ENCODE measurements at places on chromosomes 3 and 15.

- no peak for DNase-seq
Measured at GRCh38 chr3:176683382-176683781, 513.9 kb downstream of the TBL1XR1 start.

DNA sequence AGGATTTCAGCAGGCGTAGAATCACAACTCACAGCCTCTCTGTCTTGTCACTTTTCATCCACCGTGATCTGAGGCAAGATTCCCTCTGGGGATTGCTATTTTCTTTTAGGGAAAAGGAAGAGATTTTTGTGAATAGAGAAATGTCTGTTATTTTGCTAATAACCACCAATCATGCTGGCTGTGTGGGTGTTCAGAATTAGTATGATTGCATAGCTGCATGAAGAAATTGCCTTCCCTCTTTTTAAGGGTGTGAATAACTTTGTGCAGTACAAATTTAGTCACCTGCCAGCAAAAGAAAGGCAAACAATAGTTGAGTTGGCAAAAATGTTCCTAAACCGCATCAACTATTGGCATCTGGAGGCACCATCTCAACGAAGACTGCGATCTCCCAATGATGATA, 60.8 kb downstream of the KAT2B start:
- no peak for DNase-seq

GRCh38 chr3:114469070-114469469, 175.2 kb downstream of the TIGIT start:
- no peak for DNase-seq

GRCh38 chr3:149964291-149964690, 6.4 kb downstream of the PFN2 start:
- no peak for DNase-seq

DNA sequence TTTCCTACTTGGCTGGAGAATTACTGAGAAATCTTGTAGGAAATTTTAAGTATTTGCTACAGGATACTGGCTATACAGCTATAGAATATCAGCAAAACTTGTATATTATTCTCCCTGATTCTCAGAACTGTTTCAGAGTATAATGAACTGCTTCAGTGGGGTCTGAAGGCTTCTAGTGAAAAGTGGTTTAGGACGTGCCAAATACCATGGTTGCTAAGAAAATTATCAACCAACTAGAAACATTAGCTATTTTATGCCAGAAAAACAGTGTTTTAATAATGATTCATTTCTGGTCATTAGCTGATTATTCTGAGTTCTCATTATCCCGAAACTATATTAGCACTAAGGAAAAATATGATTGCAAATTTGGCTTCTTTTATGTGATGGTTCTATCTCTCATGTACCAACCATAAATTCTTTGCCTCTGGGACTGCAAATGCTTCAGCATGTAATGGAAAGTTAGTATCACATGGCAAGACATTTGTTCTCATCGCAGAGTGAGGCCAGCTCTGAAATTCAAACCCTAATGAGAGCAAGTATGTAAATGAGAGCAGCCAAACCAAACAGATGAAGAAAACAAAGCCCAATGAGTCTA, 11.0 kb upstream of the TSC22D2 start:
- DNase-seq = no peak

DNA sequence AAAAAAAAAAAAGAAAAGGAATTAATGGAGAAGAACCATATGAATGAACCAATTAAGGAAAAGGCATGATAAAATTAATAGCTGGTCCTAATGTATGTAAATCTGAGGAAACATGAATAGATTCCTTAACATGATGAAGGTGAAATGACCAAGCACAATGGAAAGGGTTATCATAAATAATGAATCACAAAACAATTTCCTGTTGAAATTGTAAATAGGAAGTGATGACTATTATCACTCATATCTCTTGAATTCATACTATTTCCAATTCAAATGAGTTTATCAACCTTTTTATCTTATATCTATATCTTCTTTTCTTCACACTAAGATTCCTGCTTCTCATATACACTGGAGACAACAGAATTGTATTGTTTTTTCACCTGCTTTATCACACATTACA, 32.0 kb downstream of the AADACL2 start:
- DNase-seq = no peak

- no peak for DNase-seq
Measured at GRCh38 chr15:94844538-94845389, 613.4 kb downstream of the MCTP2 start.

DNA sequence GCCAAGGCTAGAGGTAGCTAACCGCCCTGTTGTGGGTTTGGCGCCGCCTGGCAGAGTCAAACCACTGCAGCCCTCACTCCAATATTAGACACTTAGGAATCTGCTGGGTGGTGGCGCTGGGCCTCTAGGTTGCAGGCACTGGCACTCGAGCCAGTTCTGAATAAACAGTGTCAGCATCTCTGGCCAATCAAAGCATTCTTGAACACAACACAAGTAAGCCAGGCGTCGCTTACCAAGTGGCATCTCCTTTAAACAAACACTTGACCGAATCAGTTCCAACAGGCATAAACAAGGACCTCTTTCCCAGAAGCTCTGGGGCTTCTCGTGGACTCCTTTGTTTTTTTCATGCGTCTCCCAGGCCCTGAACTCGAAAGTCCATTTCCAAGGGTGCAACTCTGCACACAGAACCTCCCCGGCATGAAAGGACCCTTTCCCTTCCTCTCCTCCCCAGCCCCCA, 82.3 kb downstream of the LRIG1 start:
- no peak for DNase-seq

DNA sequence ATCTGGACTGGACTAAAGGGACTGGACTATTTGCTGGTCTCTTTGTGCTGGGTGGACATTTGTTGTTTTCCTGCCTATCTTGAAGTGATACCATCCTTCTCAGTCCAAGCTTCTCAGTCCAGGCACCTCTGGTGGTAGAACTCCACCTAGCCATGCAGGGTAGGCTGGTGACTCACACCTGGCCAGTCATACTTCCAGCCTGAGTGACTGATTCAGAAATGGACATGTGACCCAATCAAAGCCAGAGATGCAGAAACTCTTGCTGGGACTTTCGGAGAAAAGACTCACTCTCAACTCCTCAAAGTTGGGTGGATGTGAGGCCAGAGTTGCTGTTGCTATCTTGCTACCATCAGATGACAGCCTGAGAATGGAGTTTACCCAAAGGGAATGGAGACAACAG, 5.6 kb upstream of the ASB14 start:
- no peak for DNase-seq

DNA sequence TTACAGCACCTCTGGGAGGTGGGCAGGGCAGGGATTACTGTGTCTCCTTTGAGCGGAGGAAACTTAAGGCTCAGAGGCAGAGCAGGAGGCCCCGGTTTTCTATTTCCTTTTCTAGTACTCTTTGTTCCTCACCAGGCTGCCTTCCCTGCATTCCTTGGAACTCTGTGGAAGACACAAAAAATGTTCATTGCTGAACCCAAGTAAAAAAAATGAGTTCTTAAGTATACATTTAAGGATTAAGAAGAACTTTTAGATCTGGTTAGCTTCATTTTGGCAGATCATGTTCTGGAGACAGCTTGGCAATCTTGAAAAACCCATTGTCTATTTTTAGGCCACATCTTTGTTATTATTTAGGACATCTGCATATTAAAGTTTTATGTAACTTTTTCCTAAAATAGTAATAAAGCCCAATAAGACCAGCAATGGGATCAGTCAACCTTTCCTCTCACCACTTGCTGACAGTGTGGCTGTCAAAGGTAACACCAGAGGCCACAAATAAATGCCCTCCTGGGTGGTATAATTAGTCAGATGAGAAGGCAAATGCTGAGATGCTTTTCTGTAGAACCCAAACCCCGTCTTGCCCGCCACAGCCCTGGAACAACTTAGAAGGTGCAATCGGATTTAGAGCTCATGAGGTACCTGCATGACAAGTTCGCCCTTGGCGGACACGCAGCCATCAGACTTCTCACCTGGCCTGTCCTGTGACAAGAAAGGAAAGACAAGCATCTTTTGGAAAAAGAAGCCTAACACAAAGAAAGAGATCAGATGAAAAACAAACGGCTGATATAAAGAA, 97.2 kb downstream of the DGKG start:
- DNase-seq = no peak

DNA sequence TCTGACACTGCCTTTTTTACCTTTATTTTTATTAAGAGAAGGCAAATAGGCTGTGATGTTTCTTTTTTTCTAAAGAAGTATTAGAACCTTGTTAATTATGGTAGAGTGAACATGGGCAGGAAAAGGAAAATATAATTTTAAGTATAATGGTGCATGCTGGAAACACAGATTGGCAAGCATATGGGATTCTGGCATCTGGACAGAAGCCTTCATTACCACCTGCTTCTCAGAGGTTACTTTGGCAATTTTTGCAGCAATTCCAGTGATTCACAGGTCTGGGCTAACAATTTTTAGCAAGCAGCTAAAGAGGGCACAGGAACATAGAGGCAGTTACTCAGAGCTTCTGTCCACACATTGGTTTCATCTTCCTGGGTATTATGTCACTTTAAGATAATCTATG, 258.3 kb downstream of the DIPK2A start:
- DNase-seq = no peak

DNA sequence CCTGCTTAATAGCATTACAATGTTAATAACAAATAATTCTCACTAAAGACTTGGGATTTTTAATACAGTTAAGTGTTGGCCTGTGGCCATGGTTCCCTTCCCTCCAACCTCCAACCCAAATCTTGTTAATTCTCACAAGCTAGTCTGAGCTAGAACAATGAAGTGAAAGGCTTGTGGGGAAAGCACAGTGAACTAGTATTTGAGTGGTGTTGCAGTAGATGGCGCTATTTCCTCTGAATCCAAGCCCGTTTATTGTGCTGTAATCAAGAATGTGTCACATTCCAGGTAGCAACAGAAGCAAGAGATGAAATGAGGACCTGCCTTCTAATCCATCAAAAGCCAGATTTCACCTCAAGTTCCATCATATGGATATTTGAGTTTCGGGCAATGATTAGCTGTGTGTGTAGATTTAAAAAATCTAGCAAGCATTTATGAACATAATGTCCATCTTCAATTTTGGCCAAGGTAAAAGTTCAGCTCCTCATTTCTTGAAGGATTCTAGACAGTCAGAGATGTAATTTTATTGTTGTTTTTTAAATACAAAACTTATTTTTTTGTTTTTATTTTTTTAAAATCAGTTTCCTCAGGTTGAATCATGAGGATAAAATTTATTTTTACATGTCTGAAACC, 160.7 kb downstream of the SQOR start:
- DNase-seq = no peak

DNA sequence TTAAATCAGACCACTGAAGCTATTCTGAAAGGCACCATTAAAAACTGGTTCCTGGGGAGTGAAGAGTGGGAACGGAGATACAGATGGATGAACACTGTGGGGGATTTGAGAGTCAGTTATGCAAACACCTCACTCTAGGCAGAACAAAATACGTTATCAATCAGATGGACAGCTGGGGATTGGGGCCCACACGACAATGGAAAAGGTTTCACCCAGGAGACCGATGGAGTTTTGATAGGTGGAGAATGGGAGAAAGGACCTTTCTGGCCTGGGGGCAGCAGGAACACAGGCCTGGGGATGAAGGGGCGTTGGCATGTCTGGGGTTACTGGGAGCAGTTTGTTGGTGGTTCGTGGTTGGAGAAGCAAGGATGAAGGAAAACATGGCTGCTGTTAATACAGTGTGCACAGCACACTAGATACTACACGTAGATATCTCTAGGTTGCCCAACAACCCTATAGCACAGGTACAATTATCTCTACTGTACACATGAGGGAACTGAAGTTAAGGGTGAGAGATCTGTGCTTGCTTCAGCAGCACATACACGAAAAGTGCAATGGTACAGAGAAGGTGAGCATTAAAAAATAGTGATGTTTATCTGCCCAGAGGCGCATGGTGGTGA, 16.5 kb downstream of the ST6GAL1 start:
- no peak for DNase-seq
